Inflammatory macrophage (primary cell): ENCODE measurements at places on chromosomes 2 and 18.

- no peak for DNase-seq
Measured at GRCh38 chr18:37361335-37362157, 204.1 kb downstream of the CELF4 start.

DNA sequence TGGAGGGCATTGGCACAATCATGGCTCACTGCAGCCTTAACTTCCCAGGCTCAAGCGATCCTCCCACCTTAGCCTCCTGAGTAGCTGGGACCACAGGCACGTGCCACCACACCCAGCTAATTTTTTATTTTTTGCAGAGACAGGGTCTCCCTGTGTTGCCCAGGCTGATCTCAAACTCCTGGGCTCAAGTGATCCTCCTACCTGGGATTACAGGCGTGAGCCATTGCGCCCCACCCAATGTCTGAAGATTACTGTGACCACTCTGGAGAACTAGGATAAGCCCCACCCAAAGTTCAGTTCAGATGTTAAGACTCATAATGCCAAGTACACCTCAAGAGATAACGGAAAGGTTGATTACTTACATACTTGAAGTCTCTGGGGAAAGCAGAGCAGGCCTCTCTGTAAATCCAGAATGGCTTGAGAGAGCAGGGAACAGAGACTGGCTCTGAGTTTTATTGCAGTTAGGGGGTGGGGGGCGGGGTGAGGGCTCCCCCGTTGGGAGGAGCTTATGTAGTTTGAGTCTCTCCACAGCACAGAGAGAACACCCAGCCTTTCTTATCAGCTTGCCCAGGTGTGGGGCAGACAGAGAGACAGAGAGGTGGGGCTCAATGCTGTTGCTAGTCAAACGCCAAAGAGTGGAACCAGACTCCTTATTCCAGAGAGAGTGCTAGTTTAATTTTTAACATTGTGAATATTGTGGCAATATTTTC, 26.5 kb upstream of the ERICH2 start:
- DNase-seq, result no peak

DNA sequence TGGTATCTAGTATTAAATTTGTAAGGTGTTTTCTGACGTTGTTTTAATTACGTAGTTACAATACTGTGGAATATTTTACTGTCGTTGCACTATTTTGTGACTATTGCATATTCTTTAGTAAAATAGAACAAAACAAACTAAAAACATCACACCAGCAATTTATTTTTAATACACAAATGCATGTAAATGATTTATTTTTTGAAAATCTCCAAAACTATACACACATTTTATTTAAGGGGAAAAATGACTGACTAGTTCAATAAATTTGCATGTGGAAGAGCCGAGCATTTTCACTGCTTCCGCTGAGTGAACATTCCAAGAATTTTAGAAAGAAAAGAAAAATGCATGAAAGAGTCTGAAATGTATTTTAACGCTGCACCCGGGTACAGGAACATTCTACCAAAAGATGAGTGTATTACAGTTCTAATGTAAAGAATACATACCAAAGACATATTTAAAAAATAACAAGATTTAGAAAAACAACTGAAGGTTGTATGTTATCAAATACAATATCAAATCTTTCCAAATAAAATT, 257.7 kb downstream of the MEIS1 start:
- no peak for DNase-seq

DNA sequence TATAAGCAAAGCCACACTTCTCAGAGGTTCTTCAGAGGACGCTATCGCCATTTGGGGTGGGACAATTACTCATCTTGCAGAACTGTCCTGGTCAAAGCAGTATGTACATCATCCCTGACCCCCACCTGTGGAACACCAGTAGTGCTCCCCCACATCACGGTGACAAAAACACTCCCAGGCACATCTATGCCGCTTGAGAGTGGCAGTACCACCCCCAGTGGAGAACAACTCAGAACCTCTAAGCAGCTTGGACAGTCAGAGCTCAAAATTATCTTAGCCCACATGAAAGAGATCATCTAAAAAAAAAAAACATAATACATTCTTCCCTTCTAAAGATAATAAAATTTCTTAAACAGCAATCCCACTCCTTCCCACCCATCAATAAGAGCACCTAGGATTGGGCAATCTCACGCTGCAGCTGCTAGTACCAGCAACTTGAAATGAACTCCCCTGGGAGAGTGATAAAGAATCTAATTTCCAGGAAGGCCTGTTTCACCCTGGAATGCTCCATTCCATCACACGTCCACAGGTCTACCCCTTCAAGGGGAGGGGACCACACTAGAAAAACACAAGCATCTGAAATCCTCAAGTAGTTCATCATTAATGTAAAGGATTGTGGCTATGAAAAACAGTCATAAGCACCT, 31.7 kb downstream of the LRP2 start:
- DNase-seq, result no peak

GRCh38 chr2:107437265-107437664, 389.4 kb upstream of the RGPD4 start:
- DNase-seq, result no peak

GRCh38 chr2:230498506-230499107, 82.6 kb downstream of the SP100 start:
- no peak for DNase-seq

GRCh38 chr2:98935777-98936352, at the start of gene CRACDL:
TSS of gene CRACDL (minus strand) at chr2:98936225. CDS start at chr2:98846800, 89,425 bp downstream.
- DNase-seq, result no peak

DNA sequence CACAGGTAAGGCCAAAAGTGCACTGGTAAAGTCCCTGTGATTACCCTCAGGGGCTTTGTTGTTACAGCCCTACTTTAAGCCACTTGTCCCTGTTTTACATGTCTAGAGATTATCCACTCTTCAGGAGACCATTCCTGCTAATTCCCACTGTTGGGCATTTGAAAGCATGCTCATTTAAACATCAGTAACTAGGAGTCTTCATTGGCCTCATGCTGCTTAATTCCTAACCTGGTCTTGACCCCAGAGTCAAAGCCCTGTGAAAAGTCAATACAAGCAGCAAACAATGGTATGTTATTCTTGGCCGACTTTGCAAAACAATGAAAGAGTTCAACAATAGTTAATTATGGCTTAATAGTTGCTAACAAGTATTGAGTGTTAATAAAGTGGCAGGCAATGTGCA, 23.2 kb downstream of the AFF3 start:
- DNase-seq, result no peak

DNA sequence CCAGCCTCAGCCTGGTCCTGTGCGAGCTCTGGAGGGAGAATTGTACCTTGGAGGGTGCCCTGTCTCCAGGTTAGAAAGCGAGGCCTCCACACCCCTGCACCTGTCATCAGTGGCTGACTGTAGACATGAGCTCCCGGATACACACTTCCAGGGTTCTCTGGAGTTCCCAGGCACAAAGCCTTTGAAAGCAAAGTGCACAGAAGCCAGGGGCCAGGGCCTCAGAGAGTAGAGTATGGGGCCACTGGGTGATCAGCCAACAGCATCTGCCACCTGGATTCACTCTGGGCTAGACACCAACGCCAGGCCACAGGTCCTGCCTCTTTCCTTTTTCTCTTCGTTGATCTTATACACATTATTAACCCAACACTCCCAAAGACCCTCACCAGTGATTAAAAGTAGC, 239.4 kb upstream of the HDAC4 start:
- no peak for DNase-seq

GRCh38 chr2:152532241-152532640, 185.0 kb downstream of the PRPF40A start:
- DNase-seq, result no peak

DNA sequence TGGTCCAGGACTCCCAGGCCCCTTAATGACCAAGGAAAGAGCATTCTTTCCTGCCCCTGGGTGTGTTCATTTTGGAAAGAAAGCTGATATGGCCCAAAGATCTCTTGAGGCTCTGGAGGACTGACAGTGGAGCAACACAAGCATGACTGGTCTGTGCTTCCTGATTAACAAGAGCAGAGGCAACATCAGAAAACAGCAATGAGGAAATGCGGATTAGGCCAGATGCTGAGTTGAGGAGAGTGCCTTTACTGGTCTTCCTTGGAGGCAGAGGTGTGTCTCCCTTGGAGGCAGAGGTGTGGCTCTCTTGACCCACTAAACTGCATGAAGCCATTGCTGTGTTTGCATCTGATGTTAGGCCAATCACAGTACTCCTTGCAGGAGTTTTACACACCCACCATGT, 19.9 kb downstream of the IL36B start:
- DNase-seq, result peak; percentile 62

DNA sequence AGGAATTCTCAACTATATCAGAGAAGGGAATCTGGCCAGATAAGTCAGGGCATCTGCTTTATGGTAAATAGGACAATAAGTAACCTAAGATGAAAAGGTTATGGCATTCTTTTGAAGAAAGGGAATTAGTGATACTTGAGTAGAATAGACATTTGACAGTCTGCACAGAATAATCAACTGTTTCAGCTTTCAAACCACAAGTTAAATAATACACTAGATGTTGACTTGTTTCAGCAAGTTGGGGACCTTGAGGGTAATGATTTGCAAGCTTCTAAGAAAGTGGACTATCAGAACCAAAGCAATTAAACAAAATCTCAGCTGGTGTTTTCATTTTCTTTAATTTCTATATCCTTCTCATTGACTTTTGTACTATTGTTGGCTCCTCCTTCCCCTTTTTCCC, 54.5 kb downstream of the SLC39A10 start:
- no peak for DNase-seq

GRCh38 chr2:238159661-238160205, 963 bp downstream of the ERFE start:
- DNase-seq, result no peak

DNA sequence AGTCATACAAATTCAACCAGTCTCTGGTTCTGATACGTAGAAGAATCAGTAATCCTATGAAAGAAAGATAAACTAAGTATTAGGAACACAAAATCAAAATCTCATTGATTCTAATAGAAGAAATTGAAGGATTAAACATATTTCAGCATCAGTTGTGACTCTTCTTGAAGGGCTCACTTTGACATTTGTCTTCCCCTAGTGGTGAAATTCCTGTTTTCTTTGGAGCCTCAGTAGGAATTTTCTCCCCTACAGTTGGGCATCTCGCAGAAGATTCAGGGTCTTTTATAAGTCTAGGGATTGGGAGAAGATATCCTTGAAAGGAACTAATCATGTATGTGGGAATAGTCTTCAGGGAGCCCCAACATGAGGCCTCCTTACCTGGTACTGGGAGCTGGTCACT, 2.8 kb upstream of the CRYGB start:
- no peak for DNase-seq

GRCh38 chr2:101419096-101419663, 31.9 kb upstream of the CREG2 start:
- peak; percentile 83 for DNase-seq

- no peak for DNase-seq
Measured at GRCh38 chr2:88824951-88825350, 133.5 kb downstream of the RPIA start.

DNA sequence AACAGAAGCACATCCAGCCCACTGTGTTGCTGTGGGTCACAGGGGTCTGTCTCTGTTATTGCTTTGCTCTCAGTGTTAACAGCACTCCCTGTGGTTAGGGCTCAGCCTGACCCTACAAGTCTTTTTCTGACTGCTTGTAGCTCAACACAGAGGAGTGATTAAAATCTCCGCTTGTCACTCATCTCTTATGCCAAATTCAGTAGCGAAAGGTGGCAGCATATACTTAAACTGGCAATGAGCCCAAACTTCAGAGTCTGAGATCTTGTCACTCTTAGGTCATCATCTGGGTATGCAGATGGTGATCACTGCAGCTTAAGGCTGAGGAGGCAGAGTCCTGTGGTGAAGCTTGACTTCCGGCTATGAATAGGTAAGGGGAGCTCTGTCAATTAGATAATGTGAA, 63.3 kb upstream of the CSRNP3 start:
- no peak for DNase-seq

DNA sequence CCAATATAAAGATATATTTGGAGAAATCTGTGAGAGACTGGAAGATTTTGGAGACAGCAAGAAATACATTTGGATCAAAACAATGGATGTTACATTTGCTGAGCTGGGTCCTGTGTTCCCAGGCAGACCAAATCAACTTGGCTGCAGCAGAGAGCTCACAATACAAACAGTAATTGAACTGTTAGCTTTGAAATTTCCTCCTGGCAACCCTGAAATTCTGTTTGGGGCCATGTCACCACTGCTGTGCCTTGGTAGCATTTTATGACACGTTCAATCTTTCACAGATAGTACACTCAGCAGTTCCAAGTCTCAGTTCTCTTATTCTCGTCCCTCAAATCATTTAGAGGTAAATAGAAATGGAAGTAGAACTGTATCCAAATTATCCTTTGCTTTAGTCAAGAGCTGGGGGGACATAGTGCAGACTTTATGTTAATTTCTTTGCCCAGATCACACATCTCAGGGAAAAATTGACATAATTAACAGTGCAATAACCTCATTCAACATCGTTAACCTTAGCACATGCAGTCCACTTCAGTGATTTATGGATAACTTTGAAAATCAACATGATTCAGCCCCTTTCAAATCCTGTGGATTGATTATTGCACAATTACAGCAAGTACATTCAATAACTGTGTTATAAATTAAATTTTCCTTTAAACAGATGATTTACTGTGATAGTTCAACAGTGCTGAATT, 277.4 kb upstream of the MC4R start:
- DNase-seq, result no peak

DNA sequence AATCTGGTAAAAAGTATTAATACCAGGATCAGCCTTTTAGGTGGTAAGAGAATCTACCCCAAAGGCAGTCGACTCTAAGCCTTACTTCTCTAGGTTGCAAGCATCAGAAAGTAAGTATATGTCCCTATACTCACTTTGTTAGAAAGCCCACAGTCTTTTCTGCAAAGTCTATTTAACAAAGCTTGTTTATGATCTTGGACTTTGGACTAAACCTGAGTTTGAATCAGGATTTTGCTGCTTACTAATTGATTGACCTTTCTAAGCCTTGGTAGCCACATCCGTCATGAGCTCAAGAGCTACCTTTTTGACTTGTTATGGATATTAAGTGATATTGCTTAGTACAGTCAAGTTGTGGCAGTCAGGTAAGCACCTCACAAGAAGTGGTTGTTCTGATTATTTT, 18.4 kb downstream of the FMNL2 start:
- no peak for DNase-seq

- no peak for DNase-seq
Measured at GRCh38 chr18:58859907-58860306, 4.8 kb upstream of the ZNF532 start.

- no peak for DNase-seq
Measured at GRCh38 chr2:96541398-96542152, 5.0 kb downstream of the ARID5A start.

DNA sequence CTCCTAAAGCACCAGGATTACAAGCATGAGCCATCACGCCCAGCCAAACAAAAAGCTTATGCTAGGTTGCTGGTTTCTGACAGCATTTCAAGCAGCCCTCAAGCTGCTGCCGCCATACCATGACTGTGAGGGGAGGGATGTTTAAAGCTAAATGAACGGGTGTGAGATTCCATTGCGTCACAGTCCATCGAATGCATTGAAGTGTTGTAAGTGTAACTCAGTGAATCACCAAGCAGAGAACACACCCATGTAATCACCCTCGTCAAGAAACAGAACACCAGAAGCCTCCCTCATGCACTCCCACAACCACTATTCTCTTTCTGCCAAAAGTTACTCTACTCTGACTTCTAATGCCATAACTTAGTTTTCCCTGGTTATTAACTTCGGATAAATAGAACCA, 32.8 kb upstream of the MC5R start:
- no peak for DNase-seq
